Frontal cortex (tissue), 4 donors: ENCODE measurements at places on chromosomes 16 and 17. TPM values are rescaled to one million over a fixed set of nuclear protein-coding genes. Genes with fewer than 3 reads are reported as not detected.

The CXCL16 gene
- under 0.01 TPM for total RNA-seq

The TVP23A gene
- 17.5 TPM for total RNA-seq

The SLC2A4 gene
- total RNA-seq: under 0.01 TPM

The CLEC3A gene
- total RNA-seq: under 0.01 TPM

The IL17C gene
- not detected for total RNA-seq

The TMIGD1 gene
- total RNA-seq: not detected

The SYCE1L gene
- 1.2 TPM for total RNA-seq

The SLC16A11 gene
- not detected for total RNA-seq

The KIF2B gene
- total RNA-seq: not detected

The MYLK3 gene
- 0.41 TPM for total RNA-seq

The SOST gene
- total RNA-seq: not detected

The PRR11 gene
- total RNA-seq: 1.6 TPM

The CRYBA1 gene
- not detected for total RNA-seq

The BTBD17 gene
- total RNA-seq: 5.3 TPM

The SECTM1 gene
- 4.9 TPM for total RNA-seq

The TPPP3 gene
- 2.0 TPM for total RNA-seq

The TBC1D26 gene
- 3.3 TPM for total RNA-seq

The CASKIN1 gene
- total RNA-seq: 15.9 TPM

The CALB2 gene
- 19.2 TPM for total RNA-seq

The SYNGR3 gene
- total RNA-seq: 71.3 TPM

The AATK gene
- 8.2 TPM for total RNA-seq

The SRCIN1 gene
- total RNA-seq: 23.6 TPM

The RHBDL3 gene
- total RNA-seq: 1.6 TPM

The HSPB9 gene
- under 0.01 TPM for total RNA-seq
